GOT3 (cell line): ENCODE measurements at places on chromosomes 11 and 22.

DNA sequence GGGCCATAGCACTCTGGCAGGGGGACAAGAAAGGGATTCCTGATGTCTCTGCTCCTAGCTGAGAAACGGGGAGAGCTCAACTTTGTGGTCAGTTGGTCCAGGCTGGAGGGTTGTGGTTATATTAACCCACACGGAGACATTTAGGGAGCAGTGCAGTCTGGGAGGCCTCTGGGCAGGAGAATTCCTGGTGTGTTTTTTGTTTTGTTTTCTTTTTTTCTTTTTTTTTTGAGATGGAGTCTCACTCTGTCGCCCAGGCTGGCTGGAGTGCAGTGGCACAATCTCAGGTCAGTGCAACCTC is 88.0 kb upstream of the SHISAL1 start:
- DNase-seq = no peak

- DNase-seq = no peak
Measured at GRCh38 chr11:92284558-92284957, 59.9 kb downstream of the FAT3 start.

DNA sequence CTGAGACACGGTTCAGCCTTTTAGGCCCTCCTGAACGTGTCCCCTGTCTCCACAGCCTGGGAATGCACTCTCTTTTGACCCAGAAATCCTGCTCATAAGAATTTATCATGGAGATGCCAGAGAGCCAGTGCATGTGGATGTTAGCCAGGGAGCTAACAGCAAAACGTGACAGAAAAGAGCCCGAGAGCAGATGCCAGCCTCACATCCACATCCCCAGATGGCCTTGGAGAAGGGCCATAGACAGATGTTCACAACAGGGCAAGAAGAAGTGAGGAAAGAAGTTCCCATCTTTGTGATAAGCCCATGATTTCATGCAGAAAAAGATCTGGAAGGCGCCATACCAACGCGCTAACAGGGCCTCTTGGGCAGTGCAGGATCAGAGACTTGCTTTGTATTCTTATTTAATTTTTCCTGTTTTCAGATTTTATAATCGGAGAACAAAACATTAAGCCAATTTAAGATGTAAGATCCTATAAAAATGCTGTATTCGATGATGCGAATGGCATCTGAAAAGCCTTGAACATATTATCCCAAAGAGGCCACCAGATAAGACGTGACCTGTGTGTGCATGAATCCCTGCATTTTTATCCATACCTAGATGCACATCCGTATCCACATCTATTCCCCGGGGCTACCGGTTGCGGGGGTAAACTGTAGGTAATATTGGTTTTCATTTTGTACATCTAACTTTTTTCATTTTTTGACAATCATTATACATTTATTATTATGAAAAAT is 48.7 kb downstream of the IGLL5 start:
- no peak for DNase-seq

DNA sequence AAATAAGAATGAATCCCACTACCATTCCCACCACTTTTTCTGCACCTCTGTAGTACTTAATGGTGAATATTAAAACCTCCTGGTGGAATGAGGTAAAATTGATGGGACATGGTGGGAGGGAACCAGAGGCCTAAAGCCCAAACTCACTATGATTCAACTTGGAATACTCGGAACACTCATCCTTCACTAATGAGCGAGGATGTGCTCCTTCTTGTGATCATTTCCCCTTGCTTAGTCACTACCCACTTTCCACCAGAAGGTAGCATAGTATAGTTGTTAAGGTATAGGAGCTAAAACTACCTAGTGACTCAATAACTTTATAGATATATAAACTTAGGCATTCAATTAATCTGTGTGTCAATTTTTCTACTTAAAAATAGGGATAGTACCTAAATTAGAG is 728.9 kb downstream of the OPCML start:
- no peak for DNase-seq

- no peak for DNase-seq
Measured at GRCh38 chr22:23913306-23913660, 19.1 kb downstream of the MIF start.

DNA sequence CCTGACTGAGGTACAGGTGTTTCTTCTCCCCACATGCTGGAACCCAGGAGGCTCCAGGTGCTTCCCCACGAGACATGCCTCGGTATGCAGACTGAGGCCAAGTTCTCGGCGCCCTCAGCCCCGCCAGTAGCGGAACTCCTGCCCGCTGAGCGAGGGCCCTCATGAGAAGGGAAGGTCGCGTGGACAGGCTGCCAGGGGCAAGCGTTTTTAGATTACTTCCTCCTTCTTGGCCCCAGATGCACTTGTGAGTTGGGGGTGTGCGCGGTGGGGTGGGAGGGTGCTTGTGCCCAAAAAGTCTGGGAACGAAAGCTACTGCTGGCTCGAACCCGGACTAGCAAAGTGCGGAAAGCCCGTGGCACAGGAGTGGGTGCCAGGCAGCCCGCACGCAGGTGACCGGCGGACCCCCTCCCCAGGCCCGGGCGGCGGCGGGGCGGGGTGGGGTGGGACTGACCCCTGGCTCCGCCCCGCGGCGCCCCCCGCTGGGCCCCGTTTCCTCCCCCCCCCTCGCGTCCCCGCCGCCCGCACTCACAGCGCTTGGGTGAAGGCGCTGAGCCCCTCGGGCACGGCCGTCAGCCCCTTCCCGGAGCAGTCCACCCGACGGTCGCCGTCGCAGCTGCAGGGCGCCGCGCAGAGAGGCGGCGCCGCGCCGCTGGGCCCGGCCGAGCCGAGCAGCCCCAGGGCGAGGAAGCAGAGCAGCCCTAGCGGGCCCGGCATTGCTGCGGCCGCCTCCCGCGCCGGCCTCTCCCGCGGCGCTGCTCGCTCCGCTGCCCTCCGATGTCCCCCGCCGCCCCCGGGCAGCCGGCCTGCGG is 797 bp downstream of the LGR4 start:
- no peak for DNase-seq

DNA sequence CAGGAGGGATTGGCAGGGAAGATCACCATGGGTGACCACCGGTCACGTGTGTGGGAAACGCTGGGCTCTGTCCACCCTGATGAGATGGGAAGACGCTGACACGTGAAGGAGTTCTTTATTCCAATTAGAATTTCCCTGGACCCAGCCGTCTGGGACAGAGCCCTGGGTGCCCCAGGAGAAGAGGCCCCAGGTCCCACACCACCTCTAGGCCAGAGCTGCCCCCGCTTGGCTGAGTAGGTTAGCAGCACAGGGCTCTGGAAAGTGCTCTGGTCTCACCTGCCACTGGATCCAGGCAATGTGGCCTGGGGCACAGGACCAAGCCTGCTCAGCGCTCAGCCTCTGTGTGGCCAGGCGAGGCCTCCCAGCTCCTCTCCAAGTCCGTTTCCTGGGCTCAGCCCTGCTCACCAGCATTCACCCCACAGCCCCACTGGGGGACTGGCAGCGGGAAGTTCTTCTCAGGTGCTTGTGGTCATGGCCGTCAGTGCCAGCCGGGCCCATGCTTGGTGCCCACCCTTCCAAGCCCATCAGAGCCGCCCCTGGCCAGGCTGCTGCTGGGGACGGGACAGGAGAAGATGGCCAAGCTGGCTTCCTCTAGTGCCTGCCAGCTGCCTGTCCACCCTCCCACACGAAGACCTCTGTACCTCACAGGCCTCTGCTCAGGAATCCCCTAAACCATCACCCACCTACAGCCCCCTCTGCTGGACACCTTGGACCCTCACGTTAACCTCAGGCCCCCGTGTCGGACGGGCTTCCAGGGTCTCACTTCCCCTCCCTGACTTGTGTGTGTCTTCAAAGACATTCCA is 62.5 kb upstream of the FGF3 start:
- DNase-seq = no peak

GRCh38 chr11:128455766-128456165 is 131.6 kb downstream of the ETS1 start:
- no peak for DNase-seq

DNA sequence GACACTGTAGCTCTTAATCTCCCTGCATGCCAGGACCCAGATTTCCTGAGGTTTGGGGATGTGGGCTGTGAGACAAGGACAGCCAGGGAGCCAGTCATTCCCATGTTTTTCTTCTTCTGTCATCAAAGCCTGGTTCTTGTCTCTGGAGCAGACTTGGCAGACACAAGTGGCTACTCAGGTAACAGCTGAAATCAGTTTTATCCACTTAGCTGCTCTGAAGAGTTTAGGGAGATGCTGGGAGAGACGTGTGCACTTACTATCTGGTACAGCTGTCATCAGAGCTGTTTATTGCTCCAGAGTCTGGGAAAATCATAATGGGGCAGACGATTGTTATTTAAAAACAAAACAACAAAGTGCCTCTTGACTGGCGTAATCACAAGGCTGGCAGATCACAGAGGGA is 56.6 kb downstream of the CSNK2A3 start:
- DNase-seq = no peak

- DNase-seq = no peak
Measured at GRCh38 chr11:68767672-68768071, 16.4 kb upstream of the TESMIN start.

DNA sequence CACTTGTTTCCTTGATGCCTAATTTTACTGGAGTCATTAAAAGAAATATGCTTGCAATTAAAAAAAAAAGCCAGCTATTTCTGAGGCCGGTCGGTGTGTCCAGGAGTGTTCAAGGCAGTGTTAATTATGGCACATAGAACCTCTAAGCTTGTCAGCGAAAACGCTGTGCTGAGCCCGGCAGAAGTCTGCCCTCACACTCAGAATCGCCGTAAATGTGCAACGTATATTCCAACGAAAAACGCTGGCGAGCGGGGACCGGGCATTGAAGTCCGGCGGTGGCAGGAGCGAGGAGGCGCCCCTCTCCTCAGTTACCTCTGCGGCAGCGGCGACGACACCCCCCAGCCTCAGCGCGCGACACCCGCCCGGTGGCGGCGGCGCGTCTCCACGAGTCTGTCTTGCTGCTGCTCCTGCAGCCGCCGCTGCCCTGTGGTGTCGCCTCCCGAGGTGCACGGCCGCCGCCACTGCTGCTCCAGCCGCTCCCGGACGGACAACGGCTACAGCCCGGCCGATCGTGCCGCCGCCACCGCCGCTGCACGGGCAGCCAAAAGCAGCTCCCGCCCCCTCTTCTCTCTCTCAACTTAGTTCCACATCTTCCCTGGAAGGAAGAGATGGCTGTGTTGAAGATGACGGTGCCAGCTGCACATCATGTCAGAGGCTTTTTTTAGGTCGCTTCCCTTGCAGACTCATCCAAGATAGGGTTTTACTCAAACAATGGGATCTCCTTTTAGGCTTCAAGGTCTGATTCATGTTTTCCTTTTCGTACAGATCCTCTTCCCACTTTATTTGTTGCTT is 56.0 kb downstream of the JAM3 start:
- no peak for DNase-seq

DNA sequence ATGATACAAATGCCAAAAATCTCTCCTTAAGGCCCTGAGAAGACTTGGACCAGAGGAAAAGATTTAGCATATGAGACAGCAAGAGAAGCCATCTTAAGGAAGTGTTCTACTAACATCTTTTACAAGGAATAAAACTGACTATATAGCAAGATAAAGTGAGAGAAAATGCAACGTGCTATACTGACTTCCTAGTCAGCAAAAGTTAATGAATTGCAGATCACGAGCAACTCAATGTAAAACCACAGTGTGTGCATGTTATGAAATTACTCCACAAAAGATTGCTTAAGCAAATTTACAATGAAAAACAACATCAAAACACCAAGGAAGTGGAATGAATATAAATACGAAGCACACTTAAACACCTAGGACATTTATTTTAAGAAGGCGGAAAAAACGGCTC is 187.5 kb downstream of the CADM1 start:
- no peak for DNase-seq

DNA sequence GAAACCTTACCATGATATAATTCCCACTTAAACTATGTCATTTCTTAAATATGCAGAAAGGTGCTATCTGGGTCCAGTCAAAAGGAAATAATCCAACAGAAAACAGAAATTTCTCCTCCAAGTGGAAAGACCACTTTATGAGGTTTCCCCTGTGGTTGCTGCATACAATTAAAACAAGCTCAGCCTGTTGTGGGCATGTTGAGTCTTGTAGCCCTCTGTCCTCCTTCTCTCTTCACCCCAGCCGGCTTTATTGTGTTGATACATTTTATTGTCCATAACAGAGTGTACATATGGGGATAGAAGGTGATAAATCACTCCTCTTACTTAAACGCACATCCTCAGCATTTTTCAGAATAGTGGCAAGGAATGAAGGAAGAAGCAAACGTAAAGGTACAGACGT is 126.0 kb upstream of the MTNR1B start:
- no peak for DNase-seq

- DNase-seq = no peak
Measured at GRCh38 chr22:32322986-32323385, 34.7 kb upstream of the RFPL3 start.

- DNase-seq = no peak
Measured at GRCh38 chr11:120998581-120998980, 25.3 kb upstream of the TBCEL start.

GRCh38 chr22:23750714-23751440 is at the start of gene ZNF70:
ZNF70 (minus strand) TSS chr22:23751112; CDS start chr22:23745140, 5,972 bp downstream.
- peak; percentile 59 for DNase-seq
